ENCODE measurements at places on chromosomes 5 and 9. TPM values are rescaled to one million over a fixed set of nuclear protein-coding genes. Genes with fewer than 3 reads are reported as not detected.

Gene SPACA9
- 2.0 TPM for total RNA-seq

Gene DDX4
- 0.82 TPM for total RNA-seq

Gene EIF4E1B
- under 0.01 TPM for total RNA-seq

Gene ETF1
- 71.7 TPM for total RNA-seq

Gene PLCXD3
- 9.8 TPM for total RNA-seq

Gene ANKRA2
- 38.7 TPM for total RNA-seq

Gene NIM1K
- total RNA-seq = 8.2 TPM

Gene SKP2
- total RNA-seq = 15.9 TPM

Gene CTNNAL1
- total RNA-seq = 7.3 TPM

Gene PDE6A
- total RNA-seq = not detected

Measured in frontal cortex (tissue), 4 donors.